ENCODE measurements at places on chromosomes 1 and 21. TPM values are rescaled to one million over a fixed set of nuclear protein-coding genes. Genes with fewer than 3 reads are reported as not detected.

DNA sequence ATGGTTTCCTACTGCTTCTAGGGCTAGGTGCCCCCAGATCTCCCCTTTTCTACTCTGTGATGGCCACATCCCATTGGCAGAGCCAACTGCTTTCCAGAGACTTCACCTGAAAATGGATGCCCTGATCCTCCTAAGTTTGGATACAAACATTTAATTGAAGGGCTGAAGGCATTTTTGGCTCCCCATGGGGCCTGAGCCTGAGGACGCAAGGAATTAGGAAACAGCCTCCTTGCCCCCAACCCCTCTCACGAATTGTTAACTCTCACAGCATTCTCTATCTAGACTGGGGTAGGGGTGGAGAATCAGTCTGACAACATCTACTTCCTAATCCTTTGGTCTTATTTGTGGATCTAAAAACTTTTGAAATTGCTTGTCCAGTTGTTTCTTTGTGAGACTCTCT lies 108.5 kb upstream of the KCNK2 start:
- DNase-seq: no peak

DNA sequence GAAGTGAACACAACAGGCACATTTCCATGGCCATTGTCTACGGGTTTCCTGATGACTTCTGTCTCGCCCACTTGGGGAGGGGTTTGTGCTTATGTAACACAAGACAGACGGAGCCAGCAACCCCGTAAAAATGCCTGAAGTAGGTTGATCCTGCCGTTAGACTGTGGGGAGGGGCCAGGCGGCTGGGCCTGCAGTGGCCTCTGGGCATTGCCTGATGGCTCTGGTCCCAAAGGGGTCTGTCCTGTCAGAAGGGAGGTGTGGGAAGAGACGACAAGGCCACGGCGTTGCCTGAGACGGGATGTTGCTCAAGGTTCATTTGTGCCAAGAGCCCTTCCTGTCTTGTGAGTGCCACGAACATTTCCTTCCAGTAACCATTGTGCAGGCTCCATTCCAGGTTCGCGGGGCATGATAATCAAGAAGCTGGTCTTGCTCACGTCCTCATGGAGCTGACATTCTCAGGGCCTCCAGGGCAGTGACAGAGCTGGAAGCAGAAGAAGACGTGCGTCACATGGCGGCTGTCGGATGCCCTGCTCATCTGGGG lies 44.7 kb downstream of the ABCG1 start:
- DNase-seq: peak; percentile 82

GRCh38 chr1:21956720-21957552 lies 19.8 kb upstream of the HSPG2 start:
- no peak for DNase-seq

DNA sequence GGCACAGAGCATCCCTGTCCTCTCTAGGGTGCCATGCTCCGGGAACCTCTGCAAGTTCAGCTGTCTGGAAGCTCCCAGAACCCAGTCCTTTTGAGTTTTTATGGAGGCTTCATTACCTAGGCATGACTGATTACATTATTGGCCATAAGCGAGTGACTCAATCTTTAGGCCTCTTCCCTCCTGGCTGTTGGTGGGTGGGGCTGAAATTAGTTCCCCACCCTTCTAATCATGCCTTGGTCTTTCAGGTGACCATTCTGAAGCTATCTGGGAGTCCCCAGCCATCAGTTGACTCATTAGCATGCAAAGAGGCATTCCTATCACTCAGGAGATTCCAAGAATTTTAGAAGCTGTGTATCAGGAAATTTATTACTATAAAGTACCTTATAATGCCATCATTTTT lies 46.6 kb downstream of the WLS start:
- DNase-seq: no peak

- DNase-seq: no peak
Observed at GRCh38 chr1:66704177-66704875, 47.9 kb upstream of the DYNLT5 start.

DNA sequence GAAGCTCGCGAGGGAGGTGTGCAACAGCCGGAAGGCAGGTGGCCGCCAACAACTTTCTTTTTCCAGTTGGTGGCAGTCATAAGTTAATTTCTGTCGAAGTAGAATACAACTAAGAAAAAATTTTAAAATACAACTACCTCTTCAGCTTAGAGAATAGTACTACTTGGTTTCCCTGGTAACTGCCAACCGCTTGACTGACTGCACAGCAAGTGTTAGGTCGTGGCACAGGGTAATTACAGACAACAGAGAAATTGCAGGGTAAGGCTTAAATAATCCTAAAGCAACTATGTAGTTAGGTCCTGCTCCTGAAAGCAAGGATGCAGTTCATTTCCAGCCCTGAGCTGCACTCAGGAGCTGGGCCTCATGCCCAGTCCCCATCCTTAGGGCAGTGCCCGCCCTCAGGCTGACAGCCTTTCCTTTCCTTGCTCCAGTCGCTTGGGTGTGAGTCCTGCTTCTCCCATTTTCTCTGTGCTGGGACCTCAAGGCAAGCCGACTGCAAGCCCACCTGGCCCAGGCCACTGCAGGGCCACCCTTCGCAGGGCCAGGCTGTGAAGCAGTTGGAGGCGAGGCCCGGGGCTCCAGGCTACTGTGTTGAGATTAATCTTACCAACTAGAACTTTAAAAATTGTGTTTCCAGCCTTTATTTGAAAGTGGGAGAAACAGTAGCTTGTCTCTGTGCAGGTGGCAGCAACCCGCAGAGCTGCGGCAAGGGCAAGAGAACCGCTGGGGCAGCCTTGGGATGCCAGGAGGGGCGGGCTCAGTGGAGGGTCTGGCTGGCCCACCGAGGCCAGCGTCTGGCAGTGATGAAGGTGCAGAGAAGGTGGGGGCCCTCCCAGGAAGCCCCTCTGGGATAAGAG lies 148.3 kb downstream of the PCBP3 start:
- DNase-seq: no peak

DNA sequence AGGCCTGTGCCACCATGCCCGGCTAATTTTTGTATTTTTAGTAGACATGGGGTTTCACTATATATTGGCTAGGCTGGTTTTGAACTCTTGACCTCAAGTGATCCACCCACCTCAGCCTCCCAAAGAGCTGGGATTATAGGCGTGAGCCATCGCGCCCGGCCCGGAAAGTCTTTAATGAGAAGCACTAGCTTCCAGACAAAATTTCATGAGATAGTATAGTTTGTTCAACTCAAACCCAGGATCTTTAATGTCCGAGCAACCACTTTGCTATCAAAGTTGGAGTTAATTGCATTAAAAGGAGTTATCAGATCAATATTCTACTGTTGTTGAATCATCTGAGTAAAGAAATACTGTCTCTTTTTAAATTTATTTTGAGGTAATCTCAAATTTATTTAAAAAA lies 4.8 kb downstream of the TSNAX start:
- DNase-seq: no peak

The LRRC7 gene
- not detected for total RNA-seq

Measured in glomerular endothelial cell (primary cell).